ENCODE measurements at places on chromosomes 13 and 19.

DNA sequence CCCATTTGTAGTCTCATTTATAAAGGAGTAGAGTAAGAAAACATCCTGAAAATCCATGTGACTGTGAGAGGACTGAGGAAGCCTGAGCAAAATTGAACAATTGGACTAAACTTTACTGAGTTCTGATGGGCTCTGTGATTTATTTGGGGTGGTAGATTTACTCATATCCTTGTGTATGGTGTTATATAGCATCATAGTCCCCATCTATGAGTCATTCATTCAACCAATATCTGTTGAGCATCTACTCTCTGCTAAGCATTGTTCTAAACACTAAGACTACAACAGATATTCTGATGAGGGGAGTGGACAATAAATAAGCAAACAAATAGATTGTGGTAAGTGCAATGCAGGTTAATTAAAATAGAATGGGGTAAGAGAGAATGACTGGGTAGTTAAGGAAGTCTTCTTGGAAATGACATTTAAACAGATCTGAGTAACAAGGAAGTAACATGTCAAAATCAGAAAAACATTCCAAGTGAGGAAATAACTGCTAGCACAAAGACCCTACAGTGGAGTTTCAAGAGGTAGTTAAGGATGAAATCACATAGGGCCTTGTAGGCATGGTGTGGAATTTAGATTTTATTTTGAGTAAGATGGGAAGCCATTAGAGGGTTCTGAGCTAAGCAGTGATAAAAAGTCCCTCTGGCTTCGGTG, 36.3 kb upstream of the MLNR start:
- no peak for DNase-seq

GRCh38 chr19:10503002-10503789, at the start of gene KEAP1:
Gene KEAP1, minus strand, starts transcription at chr19:10503356. Its CDS starts 3,323 bp downstream, at chr19:10500033.
- DNase-seq, result peak; percentile 23

- DNase-seq, result no peak
Measured at GRCh38 chr13:75533861-75534260, 3.8 kb downstream of the COMMD6 start.

DNA sequence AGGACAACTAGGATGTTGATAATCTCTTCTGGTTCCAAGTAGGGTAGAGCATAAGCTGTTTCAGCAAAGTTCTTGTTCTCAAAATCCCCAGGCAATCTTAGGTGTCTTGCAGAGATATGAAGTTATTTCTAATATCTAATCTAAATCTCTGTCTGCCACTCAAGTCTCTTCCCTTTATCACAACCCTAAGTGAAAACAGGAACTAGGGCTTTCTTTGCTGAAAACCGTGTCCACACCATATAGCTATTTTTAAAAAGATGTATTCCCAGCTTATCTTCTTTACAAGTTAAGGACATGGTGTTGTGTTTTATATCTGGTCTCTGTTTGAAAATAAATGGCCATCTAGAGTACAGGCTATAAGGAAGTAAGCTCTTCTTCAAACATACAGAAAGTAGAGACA, 11.3 kb upstream of the RNASEH2B start:
- DNase-seq, result no peak

DNA sequence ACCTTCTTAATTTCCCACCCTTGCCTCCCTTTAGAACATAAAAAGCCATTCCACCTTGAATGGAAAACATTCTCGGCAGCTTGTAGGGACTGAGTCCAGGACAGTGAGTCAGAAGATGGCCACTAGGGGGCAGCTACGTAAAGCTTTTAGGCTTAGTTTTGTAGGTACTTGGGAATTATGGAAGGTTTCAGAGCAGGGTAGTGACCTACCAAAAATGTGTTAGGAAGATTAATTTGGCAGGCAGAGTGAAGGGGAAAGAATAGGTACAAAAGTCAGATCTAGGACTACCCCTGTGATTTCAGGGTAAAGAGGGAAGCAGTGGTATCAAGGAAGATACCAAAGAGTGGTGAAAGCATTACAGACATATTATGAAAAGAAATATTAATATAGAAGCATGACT, 198.4 kb downstream of the NDFIP2 start:
- peak; percentile 59 for DNase-seq

- peak; percentile 37 for DNase-seq
Measured at GRCh38 chr13:98300956-98301641, 124.0 kb upstream of the RNF113B start.

- DNase-seq, result no peak
Measured at GRCh38 chr19:45123440-45123850, 30.5 kb downstream of the PPP1R37 start.

GRCh38 chr13:110419946-110420345, 112.9 kb downstream of the COL4A2 start:
- DNase-seq, result no peak

GRCh38 chr13:112822851-112823250, 133.0 kb downstream of the ATP11A start:
- DNase-seq, result no peak

DNA sequence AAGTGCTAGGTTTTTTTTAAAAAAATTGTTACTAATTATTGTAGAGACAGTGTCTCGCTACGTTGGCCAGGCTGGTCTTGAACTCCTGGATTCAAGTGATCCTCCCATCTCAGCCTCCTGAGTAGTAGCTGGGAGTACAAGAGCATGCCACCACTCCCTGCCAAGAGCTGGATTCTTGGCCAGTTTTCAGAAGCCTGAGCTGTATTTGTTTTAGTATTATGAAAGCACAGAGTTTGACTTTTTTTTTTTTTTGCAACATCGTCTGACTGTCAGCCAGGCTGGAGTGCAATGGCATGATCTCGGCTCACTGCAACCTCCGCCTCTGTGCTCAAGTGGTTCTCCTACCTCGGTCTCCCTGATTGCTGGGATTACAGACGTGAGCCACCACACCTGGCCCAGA, 7.0 kb downstream of the ARMC6 start:
- DNase-seq, result no peak

DNA sequence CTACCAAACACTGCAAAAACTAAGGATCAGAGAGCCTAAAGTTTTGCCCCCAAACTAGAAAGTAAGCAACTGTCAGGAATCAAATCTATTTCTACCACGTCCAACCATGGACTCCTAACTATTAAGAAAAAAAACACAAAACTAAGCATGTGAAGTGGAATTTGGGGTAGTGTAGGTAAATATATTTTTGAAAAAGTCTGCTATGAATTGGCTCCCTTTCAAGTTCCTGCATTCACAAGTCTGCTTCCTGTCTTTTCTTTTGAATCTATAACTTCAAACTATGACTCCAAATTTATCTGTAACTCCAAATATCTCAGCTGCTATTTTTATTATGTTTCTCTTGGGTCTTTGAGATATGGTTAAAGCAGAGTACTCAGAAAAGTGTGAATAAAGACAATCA, 47.0 kb downstream of the PCDH9 start:
- no peak for DNase-seq

DNA sequence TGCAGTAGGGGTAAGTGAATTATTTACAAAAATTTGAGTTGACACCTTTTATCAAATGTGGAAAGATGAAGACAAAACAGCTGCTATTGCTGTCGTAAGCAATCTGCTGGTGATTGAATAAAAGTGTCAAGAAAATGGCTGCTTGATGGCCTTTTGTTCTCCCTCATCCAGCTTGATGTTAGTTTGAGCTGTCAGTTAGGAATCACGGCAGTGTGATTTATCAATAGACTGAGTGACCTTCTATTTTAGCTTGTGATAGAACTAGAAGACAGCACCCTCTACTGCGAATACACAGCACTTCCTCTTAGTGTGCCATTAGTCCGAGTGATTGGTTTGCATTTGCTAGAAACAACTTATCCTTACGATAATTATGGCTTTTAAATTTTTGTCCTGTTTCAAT, 76.3 kb downstream of the MZT1 start:
- DNase-seq, result no peak

DNA sequence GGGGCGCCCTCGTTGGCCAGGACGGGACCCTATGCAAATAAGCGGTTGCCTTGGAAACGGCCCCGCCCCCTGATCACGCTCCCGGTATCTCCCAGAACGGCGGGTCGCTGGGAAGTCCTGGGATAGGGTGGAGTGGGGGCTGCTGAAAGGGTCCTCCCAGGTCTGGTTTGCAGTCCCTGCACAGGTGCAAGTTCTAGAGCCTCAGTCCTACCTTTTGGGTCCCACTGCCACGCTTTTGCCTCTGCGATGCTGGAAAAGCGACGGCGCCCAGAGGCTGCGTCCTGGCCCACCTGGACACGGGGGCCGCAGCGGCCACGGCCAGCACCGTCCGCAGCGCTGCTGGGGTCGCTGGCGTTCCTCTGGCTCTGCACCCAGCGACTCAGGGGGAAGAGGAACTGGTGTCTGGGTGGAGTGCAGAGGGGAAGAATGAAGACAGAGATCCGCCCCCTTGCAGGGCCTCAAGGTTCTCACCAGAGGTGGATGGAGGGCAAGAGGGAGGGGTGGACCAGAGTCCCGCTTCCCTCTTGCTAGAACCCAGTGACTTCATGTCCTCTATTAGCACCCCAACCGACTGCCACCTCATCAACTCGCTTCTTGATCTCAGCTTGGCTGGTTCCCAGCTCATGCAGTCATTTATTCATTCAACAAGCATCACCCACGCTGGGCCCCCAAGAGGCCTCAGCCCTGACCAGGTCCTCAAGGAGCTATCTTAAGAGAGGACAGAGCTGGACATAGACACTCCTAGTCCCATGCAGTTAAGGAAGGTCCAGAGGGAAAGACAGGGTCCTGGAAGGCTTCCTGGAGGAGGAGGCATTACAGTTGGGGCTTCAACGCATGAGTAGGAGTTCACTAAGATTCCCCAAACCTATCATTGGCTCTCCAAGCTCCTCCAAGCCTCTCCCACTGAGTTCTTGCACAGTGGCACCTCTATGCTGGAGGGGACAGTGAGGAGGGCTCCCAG, at the start of gene LRRC25:
LRRC25 (minus strand) TSS at position 381 of the 961 bp plus-strand sequence. CDS start 659 bp downstream, outside the sequence.
- no peak for DNase-seq

DNA sequence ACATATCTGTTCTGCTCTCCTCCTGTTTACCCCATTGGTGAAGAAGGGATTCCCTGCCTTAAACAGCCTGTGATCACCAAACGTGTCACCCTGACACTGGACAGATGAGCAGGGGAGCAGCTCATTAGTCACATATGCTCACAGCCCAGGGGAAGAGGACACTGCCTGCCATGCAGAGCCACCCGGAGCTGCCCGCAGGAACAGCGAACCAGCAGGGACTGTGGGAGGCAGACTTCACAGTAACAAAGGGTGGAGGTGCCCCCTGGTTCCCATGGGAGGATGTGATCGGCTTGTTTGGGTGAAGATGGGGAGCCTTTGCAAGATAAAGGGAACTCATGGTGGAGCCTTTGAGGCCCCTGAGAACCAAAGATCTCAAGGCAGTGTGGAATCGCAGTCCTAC, 88.6 kb upstream of the FARP1 start:
- DNase-seq, result no peak

GRCh38 chr13:45809801-45810394, 41.7 kb downstream of the SIAH3 start:
- no peak for DNase-seq

- DNase-seq, result no peak
Measured at GRCh38 chr19:3608079-3608641, 1.5 kb upstream of the TBXA2R start.

DNA sequence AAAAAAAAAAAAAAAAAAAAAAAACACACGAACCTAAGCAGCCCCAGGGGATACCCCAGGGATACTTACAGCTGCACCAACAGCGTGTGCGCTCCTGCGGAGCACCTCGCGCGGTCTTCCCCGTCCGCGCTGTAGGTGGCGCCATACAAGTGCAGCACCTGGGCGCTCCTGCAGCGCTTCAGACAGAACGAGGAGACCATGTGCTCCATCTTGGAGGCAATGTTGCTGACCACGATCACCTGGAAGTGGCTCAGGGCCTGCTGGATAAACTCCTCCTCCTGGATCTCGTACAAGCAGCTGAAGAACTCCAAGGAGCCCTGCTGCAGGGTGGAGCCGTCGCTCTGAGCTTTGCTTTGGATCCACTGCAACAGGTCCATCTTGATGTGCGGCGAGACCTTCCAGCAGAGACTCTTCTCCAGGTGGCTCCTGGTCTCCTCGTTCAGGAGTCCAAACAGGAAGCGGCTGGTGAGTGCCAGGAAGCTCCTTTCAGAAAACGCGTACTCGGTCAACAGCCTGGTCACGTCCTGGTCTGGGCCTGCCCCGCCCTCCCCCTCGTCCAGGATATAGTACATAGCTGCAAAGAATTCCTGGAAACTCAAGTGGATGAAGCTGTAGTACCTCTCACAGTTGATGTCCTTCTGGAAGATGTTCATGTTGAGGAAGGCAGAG, 14.5 kb downstream of the NLRP12 start:
- peak; percentile 26 for DNase-seq

DNA sequence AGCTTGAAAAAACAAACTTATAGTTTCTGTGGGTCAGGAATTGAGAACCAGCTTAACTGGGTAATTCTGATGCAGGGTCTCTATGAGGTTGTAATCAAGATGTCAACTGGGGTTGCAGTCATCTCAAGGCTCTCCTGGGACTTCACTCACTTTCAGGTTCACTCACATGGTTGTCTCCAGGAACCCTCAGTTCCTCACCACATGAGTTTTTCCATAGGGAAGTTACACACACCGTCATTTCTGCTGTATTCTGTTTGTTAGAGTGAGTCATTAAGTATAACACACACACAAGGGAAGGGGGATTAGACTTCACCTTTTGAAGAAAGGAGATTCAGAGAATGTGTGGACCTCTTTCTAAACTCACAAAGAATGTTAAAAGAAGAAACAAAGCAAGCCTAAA, 34.9 kb upstream of the MLNR start:
- DNase-seq, result no peak

DNA sequence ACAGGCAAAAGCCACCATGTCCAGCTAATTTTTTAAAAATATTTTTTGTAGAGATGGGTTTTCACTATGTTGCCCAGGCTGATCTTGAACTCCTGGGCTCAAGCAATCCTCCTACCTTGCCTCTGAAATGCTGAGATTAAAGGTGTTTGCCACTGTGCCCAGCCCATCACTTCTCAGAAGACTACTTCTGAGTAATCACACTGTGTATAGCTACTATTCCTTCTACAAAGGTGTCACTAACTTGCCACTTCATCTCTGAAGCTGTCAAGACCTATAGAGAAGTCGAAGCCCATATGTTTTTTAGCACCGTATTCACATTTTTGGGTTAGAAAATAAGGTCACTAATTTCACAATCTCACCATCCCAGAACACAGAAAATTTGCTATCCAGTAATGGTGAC, 36.0 kb upstream of the FNDC3A start:
- no peak for DNase-seq

GRCh38 chr13:110562036-110562597, 595 bp upstream of the RAB20 start:
- DNase-seq, result no peak

DNA sequence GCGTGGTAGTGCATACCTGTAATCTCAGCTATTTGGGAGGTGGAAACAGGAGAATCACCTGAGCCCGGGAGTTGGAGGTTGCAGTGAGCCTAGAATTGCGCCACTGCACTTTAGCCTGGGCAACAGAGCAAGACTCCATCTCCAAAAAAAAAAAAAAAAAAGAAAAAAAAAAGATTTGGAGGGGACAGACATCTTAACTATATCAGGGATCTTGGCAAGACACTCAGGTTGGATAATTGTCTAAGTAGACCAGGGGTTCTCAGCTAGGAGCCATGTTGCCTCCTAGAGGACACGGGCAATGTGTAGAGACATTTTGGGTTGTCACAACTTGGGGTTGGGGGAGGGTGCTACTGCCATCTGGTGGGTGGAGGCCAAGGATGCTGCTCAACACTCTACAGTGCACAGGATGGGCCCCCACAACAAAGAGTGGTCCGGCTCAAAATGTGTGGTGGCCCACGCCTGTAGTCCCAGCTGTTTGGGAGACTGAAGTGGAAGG, 1.9 kb upstream of the ZNF580 start:
- peak; percentile 69 for DNase-seq

GRCh38 chr13:30107121-30107520, 200.2 kb downstream of the KATNAL1 start:
- DNase-seq, result no peak
